ENCODE measurements at places on chromosomes 7 and 10.

DNA sequence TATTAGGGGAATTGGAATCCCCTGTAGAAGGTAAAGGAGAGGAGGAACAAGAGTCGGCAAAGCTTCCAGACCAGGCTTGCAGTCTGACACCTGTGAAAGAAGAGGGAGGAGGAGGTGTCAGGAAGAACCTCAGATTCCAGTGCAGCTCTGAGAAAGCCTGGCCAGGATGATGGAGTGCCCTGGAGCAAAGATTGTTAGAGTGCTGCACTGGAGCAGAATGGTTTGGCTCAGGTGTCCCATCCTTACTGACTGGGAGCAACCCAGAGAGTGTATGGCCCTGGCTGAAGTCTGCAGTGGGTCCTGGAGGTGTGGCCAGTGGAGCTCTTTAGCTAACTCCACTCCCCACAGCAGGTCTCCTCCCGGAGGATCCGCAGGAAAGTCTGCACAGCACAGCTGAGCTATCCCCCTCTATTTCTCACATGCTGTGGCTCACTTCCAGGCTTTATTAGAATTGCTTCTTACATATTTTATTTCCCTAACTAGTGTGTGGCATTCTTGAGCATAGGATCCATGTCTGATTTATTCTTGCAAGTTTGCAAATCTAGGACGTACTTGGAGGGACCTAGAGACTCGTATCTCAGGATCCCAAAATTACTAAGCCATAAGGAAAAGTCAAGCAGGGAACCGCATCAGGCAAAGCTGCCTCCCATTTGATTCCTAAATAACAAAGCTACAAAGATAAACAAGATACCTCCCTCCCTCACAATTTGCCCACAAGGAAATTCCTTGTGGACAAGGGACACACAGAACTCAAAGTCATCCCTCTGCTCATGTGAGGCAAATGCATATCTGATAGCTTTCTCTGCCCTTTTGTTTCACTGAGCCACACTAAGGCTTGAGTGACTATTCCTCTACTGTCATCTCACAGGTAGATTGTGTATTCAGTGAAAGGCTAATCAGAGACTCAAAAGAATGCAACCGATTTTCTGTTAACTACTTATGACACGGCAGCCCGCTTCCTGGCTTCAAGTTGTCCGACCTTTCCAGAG lies 58.8 kb downstream of the VIM start:
- DNase-seq, result no peak

DNA sequence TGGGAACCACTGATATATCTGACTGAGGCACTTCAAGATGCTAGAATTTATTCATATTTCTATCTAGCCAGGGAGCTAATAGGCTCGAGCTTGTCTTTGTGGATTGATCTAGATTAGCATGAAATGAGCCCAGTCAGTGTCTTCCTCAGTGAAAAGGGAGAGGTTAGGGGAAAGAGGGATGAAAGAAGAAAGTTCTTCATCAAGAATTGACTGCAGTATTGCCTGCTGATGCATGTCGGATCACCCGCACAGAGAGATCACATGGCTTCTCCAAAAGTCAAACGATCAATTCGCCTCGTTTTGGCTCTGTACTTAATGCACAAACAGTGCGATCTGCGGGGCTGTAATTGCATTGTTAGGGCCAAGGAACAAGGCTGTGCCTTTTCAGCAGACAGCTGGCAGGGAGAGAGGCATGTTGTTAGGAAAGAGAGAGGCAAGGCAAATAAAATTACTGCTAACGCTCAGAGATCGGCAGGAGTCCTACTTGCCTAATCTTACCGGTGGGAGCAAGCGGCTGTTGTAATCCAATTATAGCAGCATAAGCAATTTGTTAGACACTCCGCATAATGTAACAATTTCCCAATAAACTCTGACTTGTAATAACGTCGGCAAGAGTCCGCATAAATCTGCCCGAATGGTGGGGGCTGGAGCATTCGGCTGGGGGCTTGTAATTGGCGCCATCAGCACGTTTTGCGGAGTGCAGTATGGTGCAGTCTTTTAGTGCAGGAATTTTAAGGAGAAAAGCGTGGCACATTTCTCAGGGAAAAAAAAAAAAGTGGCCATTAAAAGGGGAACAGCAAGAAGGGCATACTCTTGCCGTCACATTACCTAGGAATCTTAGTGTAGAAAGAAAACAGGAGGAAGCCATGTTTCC lies 102.1 kb downstream of the POLL start:
- no peak for DNase-seq

GRCh38 chr10:44981172-44982113 lies 2.8 kb upstream of the DEPP1 start:
- DNase-seq, result peak; percentile 84

DNA sequence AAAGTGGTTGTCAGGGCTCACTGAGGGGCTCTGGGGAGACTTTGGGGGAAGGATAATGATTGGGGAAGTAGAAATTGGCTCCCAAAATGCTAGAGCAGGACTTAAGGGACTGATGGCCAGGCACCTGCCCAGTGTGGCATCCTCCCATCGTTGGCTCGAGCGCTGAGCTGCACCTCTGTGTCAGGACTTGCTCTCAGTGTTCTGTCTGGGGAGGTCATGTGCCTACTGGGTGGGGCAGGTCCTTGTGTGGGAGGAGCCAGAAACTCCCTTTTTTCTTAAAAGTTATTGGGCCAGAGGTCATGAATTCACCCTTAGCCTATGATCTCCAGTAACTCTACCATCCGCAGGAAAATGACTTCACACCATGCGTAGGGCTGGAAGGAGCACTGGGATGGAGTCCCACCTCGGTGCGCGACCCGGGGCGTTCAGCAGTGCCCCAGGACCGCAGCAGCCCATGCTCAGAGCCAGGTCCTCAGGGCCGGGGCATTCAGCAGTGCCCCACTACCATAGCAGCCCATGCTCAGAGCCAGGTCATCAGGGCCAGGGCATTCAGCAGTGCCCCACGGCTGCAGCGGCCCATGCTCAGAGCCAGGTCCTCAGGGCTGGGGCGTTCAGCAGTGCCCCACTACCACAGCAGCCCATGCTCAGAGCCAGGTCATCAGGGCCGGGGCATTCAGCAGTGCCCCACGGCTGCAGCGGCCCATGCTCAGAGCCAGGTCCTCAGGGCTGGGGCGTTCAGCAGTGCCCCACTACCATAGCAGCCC lies 221.9 kb downstream of the EBF3 start:
- no peak for DNase-seq

GRCh38 chr7:119270644-119271043 lies 1002.3 kb upstream of the KCND2 start:
- DNase-seq, result peak; percentile 20

- peak; percentile 53 for DNase-seq
Observed at GRCh38 chr10:117092386-117092785, 45.7 kb downstream of the VAX1 start.

- no peak for DNase-seq
Observed at GRCh38 chr10:124044143-124044862, 49.1 kb downstream of the CHST15 start.

DNA sequence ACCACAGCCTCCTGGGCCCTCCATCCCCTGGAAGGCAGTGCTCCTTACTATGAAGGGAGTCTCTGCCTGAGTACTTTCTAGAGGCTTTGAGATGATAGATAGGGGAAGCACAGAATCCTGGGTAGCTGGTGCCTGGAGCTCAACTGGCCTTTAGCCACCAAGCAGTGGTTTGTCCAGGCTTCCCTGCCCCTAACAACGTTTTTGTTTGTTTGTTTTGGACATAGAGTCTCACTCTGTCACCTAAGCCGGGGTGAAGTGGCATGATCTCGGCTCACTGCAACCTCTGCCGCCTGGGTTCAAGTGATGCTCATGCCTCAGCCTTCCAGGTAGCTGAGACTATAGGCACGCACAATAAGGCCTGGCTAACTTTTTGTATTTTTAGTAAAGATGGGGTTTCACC lies 289.4 kb downstream of the PLXNA4 start:
- no peak for DNase-seq

DNA sequence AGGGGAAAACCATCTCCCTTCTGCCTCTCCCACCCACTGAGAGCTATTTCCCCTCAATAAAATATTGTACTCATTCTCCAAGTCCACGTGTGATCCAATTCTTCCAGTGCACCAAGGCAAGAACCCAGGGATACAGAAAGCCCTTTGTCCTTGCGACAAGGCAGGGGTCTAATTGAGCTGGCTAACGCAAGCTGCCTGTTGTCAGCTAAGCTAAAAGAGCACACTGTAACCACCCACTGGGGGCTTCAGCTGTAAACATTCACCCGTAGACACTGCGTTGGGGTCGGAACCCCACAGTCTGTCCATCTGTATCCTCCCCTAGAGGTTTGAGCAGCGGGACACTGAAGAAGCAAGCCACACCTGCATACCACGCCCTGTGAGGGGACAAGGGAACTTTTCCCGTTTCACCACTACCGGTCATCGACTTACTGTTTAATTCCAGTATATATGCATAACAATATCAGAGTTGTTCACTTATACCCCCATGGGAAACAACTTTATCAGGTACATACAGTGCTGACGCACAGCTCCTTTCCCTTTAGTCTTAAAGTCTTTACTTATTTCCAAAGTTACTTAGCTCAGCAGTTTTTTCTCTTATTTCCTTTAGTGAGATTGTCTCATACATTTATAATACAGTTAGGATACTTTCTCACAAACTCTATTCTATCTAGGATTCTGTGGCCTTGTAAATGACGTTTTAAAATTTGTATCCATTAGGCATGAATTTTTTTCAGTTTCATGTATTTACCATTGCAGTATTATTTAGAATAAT lies 721.6 kb downstream of the ANKRD7 start:
- no peak for DNase-seq

- DNase-seq, result no peak
Observed at GRCh38 chr7:155451840-155452239, 6.1 kb upstream of the EN2 start.

GRCh38 chr7:84364708-84365107 lies 170.1 kb upstream of the SEMA3A start:
- DNase-seq, result no peak

DNA sequence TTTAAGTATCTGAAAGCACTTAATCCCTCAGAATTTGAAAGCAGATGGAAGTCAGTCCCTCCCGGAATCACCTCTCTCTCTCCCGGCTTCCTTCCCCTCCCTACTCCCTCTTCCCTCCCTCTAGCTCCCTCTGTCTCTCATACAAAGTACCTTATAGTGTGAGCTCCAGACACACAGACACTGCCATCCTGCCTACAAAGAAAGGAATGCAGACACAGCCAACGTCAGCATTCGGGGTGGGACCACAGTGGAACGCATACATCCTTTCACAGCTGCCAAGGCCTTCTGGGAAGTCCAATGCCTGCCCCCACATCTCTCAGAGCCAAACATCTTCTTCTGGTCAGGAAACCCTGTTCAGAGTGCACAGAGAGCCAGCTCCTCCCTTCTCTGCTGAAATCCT lies 9.3 kb downstream of the NOD1 start:
- DNase-seq, result no peak

DNA sequence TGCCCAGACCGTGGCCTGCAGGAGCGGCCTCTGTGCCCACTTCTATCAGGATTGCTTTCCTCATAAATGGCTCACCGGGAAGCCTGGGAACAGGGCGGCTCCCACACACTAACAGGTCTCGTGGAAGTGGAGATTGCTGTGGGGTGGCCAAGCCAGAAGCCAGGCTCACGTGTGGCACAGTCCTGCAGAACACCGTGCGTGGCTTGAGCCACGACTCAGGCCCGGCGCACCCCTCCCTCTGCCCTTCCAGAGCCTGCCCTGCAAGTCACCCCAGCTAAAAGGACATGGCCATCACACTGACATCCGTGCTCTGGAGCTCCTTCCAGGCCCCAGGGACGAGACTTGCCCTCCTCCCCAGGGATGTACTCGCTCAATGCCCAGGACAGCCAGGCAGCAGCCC lies 7.0 kb downstream of the GPER1 start:
- no peak for DNase-seq

DNA sequence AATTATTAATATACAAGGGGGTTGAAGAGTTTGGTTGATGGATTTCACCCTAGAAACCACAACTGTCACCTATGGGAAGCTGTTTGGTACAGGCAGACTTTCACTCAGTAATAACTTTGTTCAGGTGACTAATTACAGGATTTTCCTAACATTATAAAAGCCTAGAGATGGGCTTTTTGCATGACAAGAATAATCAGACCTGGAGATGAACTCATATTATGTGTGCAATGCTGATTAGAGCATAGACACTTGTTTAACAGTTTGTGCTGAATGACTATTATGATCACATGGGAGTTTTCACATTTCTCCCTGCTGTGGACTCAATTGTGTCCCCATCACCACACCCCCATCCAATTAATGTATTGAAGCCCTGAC lies 90.2 kb upstream of the STEAP4 start:
- no peak for DNase-seq

All from posterior cingulate gyrus (tissue), 11 donors.